ENCODE measurements at places on chromosomes 6 and 20.

DNA sequence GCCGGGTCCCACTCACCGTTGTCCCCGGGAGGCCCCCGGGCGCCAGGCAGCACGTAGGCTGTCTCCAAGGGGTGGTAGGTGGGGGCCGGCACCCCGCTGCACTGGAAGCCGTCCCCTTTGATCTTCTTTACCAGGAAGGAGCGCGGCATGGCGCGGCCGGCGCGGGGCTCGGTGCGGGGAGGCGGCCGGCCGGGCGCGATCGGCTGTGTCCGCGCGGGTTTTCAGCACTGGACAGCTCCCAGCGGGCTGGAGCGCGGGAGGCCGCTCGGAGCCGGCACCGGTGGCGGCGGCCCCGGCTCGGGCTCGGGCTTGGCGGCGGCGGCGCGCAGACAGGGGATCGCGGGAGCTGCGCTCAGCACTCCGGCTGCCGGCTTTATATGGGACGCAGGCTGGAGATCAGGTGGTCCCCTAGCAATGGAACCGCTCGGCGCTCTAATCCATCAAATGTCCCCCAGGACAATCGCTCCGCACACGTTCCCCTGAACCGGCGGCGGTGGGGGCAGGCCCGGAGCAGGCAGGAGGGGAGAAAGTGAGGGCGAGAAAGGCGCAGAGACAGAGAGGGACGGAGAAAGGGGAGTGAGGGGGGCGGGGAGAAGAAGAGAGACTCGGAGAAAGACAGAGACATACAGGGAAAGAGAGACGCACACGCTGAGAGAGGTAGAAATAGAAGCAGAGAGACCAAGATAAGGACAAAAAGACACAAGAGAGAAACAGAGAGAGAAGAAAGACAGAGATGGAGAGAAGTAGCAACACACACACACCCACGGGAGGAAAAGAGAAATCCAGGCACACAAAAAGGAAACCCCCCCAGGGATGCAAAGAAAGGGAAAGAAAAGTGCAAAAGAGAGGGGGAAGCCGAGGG is at the start of gene SCRT2:
TSS of gene SCRT2 (minus strand) at position 350 of the 862 bp plus-strand sequence. CDS start at position 149, 201 bp downstream.
- DNase-seq: peak; percentile 51

- peak; percentile 45 for DNase-seq
Observed at GRCh38 chr20:46056970-46057855, 28.2 kb downstream of the SLC12A5 start.

DNA sequence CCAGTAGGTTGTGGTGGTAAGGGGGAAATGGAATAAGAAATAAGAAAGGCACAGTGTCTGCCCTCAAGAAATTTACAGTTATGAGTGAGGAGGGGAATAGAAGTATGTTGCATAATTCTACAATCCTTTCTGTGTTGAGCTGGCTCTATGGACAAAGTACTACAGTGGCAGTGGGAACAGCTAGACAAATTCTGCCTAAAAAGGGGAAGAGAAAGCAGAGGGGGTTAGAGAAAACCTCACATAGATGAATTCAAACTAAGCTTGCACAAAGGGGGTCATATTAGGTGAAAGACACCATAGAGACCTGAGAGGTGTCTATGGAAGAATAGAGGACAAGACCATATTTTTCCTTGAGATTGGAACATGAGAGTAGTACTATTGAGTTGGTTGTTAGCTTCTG is 146.9 kb upstream of the VGLL2 start:
- DNase-seq: no peak

DNA sequence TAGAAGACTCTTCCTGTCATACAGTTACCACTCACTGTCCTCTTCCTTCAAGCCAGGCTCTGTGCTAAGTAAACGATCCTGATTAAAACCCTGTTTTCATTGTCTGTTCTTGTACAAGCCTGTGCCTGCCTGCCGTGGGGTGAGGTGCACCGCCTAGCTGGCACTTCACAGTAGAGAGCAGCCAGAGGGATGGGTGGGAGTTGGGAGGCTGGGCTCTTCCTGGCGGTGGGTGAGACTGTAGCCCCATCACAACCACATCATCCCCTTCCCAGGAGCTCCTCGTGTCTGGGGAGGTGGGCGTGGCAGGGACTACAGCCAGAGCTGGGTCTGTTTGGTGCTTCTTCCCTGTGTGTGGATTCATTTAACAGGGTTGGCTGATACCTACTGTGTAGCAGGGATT is 382.0 kb downstream of the TAF4 start:
- no peak for DNase-seq

GRCh38 chr6:64330694-64331307 is 695.2 kb downstream of the PHF3 start:
- peak; percentile 83 for DNase-seq

DNA sequence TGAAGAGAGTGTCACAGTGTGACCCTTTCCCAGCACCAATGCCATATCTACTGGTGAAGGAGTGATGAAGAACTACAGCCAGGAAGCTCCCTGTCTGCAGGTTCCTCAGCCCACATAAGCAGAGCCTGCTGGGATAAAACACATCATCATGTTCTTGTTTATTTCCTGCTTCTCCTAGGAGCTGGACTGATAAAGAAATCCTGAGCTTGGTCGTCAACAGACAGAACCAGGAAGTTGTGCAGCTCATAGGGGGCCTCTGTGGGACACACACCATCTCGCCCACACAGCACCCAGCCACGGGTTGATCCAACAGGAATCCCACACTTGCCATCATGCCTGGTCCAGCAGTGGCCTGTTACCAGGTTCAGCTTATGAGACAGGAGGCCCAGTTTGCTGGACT is 2.8 kb upstream of the CSTL1 start:
- DNase-seq: no peak

- no peak for DNase-seq
Observed at GRCh38 chr6:149320796-149321195, 3.3 kb downstream of the TAB2 start.

- no peak for DNase-seq
Observed at GRCh38 chr6:121597654-121598053, 162.2 kb downstream of the GJA1 start.

Data from hematopoietic multipotent progenitor cell (in vitro differentiated cells).